ENCODE measurements at places on chromosomes 4 and X. TPM values are rescaled to one million over a fixed set of nuclear protein-coding genes. Genes with fewer than 3 reads are reported as not detected.

GRCh38 chrX:120310861-120311726 is at the start of gene TMEM255A:
TMEM255A (minus strand) TSS chrX:120311461; CDS start chrX:120311309, 152 bp downstream.
- DNase-seq = no peak
- no peaks in the 10 kb centered on the region for H3K27me3 ChIP-seq
- H3K27ac ChIP-seq = no peak within 1 kb of the TSS
- H3K4me1 ChIP-seq = peaks cover 6% of the 10 kb centered on the region

DNA sequence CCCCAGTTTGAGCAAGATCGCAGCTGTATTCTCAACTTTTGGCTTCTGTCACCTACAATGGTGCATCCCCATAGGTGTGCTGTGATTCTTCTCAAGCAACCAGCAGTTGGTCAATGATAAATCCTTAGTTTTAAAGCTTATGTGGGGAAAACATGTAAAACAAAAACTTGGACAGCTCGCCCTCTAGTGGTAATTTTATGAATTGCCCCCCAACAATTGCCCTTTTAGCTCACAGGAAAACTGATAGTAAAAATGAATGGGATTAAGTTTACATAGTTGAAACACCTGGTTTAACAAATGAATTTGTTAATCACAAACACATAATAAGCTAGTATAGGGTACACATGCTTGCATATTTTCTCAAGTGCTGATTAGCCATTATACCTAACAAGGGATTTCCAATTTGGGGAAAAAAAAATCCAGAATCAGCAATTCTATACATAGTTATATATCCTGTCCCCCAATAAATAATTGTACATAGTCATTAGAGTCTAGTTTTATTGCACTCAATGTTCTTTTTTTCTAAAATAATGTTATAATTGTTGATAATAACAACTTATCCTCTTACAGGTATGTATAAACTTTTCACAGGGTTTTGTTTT is 30.1 kb downstream of the TEX13A start:
- no peaks in the 10 kb centered on the region for H3K36me3 ChIP-seq
- H3K4me3 ChIP-seq = no peak overlapping the region
- no peaks in the 10 kb centered on the region for H3K4me1 ChIP-seq
- no peak overlapping the region for H3K27ac ChIP-seq
- peak; percentile 30 for DNase-seq

- no peaks in the 10 kb centered on the region for H3K27me3 ChIP-seq
- no peak for DNase-seq
- no peak overlapping the region for H3K27ac ChIP-seq
- H3K4me1 ChIP-seq = peaks cover 36% of the 10 kb centered on the region
- H3K36me3 ChIP-seq = peaks cover 2% of the 10 kb centered on the region
- H3K4me3 ChIP-seq = peak overlapping the region; percentile 73
Measured at GRCh38 chr4:1793940-1794808, 1.1 kb downstream of the FGFR3 start.

DNA sequence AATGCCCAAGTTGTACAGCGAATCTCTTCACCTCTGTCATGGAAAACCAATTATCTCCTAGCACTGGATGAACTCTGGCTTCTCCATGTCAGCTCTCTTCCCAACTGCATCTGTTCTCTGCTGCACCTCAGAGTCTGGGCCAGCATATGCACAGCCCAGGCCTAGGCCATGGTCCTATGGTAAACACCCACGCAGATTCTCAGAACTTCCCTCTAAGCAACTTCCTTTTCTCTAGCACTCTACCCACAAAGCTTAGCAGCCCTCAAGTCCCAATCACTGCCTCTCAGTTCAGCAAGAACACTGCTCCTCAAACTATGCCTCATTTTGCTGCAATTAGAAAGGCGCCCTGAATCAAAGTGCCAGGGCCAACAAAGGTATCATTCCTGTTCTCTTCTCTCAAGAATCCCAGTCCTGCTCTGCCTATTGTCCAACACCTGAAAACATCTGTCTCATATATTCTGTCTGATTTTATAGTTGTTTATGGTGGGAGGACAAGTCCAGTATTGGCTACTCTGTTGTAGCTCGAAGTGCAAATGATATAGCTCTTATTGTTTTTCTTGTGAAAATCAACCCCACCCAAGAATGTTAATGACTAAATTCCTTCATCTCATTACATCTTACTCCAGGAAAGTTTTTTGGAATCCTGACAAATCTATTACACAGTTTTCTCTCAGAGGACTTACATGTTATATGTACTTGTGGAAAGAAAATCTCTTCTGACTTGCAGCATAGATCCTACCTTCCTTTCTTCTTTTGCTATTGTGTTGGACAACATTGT is 85.4 kb downstream of the DCHS2 start:
- no peak for DNase-seq
- H3K36me3 ChIP-seq = no peaks in the 10 kb centered on the region
- no peak overlapping the region for H3K27ac ChIP-seq
- no peaks in the 10 kb centered on the region for H3K4me1 ChIP-seq
- H3K4me3 ChIP-seq = no peak overlapping the region

- no peaks in the 10 kb centered on the region for H3K27me3 ChIP-seq
- H3K27ac ChIP-seq = no peak overlapping the region
- H3K36me3 ChIP-seq = no peaks in the 10 kb centered on the region
- DNase-seq = no peak
- H3K4me1 ChIP-seq = no peaks in the 10 kb centered on the region
- H3K4me3 ChIP-seq = no peak overlapping the region
Measured at GRCh38 chrX:84160736-84161135, 27.3 kb downstream of the RPS6KA6 start.

- H3K4me1 ChIP-seq = no peaks in the 10 kb centered on the region
- DNase-seq = no peak
- no peaks in the 10 kb centered on the region for H3K36me3 ChIP-seq
- H3K4me3 ChIP-seq = no peak overlapping the region
- no peak overlapping the region for H3K27ac ChIP-seq
Measured at GRCh38 chr4:1550122-1551070, 133.7 kb downstream of the FAM53A start.

The VSIG1 gene
- total RNA-seq = not detected

The SLC16A2 gene
- 0.34 TPM for total RNA-seq

The FAM114A1 gene
- total RNA-seq = 20.8 TPM

The SLC25A6 gene
- 455 TPM for total RNA-seq

Data from Caco-2 (cell line).